ENCODE measurements at places on chromosomes 4 and X. TPM values are rescaled to one million over a fixed set of nuclear protein-coding genes. Genes with fewer than 3 reads are reported as not detected.

GRCh38 chr4:29908276-29908675, 811.9 kb upstream of the PCDH7 start:
- DNase-seq, result no peak

- DNase-seq, result no peak
Observed at GRCh38 chrX:57822398-57822797, 87.9 kb downstream of the ZXDA start.

DNA sequence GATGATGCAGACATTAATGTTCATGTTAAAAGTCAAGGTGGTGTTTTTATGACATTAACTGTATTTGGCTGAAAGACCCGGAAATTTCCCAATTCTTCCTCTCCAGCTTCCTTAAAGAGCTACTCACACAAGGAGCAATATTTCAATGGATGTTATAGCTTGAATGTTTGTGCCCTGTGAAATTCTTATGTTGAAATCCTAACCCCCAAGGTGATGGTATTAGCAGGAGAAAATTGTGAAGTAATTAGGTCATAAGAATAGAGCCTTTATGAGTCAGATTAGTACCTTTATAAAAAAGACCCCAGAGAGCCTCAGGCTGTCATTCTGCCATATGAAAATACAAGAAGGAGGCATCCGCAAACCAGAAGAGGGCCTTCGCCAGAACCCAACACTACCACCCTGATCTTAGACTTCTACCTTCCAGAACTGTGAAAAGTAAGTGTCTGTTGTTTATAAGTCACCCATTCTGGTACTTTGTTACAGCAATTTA, 3.6 kb downstream of the TLR1 start:
- no peak for DNase-seq

- DNase-seq, result no peak
Observed at GRCh38 chr4:80221161-80221560, 23.9 kb downstream of the PRDM8 start.

- no peak for DNase-seq
Observed at GRCh38 chr4:138317175-138317748, 75.1 kb upstream of the SLC7A11 start.

- no peak for DNase-seq
Observed at GRCh38 chr4:138972956-138973801, 42.4 kb upstream of the NOCT start.

SLC25A31 gene
- polyA plus RNA-seq, result not detected

SULT1E1 gene
- 311 TPM for polyA plus RNA-seq

IBSP gene
- polyA plus RNA-seq, result 0.17 TPM

GABRG1 gene
- 0.82 TPM for polyA plus RNA-seq

PNMA5 gene
- polyA plus RNA-seq, result 0.10 TPM

MAGEB3 gene
- not detected for polyA plus RNA-seq

Measured in left lung (tissue), 14 donors.